HT1080 (cell line): ENCODE measurements at places on chromosomes 4 and X.

DNA sequence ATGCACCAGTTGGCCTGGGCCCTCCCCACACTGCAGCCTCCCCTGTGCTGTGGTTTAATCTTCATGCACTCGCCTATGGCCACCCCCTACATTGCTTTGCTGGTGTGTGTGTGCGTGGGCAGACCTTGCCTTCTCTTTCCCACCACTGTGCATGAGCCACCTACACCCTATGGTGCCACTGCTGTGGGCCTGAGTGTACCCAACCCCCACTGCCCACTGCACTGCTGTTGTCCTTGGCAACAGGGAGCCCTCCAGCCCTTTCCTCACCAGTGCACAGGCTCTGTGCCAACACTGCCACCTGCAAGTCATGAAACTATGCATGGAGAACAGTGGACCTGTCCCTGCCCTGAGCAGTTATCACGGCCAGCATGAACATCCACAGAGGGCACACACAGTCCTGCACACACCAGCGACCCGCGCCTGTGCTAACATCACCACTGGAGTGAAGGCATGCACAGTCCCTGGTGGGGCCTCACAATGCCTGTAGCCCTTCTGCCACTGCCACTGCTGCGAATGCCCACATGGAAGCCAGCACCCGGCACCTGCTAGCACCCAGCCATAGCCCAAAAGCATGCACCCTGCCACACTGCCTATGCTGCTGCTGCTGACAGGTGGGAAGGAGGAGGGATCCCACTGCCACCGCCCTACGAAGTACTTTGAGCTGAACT, 237.8 kb upstream of the ARSJ start:
- no peak for DNase-seq

DNA sequence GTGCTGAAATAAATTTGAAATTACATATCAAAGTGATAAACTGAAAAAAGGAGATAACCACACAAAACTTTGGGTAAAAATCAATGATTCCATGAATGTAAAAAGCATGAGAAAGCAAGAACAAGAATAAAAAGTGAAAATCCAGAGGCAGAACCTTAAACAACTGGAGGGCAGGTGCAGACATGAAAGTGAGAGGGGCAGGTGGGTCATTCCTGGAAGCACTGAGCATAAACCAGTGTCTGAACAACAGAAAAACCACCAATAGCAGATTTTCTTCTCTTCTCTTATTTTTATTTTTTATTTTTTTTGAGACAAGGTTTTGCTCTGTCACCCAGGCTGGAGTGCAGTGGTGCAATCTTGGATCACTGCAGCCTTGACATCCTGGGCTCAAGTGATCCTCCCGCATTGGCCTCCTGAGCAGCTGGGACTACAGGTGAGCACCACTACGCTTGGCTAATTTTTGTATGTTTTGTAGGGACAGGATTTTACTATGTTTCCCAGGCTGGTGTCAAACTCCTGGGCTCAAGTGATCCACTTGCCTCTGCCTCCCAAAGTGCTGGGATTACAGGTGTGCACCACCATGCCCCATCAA, 46.8 kb upstream of the GPR78 start:
- no peak for DNase-seq

- DNase-seq = no peak
Measured at GRCh38 chr4:178202422-178202821, 760.2 kb upstream of the AGA start.

- DNase-seq = no peak
Measured at GRCh38 chrX:9357518-9358114, 107.2 kb upstream of the TBL1X start.

DNA sequence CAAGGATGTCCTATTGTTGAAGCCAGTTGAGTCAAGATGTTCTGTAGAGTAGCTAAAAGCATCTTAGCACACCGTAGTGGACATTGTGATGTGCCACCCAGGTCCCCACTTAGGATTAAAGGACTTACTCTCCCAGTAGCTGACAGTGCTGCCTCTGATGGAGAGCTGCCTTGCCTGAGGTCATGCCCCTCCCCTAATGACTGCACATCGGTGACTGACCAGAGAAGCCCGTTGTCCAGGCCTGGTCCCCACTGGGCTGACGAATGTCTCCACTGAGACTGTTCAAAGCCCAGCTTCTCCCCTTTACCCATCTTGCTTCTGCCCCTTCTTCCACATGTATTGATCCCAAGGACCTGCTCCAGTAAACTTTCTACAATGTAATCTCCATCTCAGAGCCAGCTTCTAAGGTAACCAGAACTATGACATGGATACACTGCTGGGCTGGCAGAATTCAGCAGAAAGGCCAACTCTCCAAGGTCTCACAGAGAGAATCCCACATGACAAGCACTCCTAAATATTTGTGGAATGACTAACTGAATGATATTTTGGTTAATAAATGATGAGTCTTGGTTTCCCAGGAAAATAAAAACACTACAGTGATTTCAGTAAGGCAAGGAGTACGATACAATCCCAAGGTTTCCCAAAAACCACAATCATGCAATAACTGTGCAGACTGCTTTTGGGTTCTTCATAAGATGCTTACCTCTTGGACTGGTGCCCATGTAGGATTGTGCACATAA, 82.4 kb upstream of the TMEM150C start:
- DNase-seq = peak; percentile 53
